ENCODE measurements at places on chromosomes 3 and 15. TPM values are rescaled to one million over a fixed set of nuclear protein-coding genes. Genes with fewer than 3 reads are reported as not detected.

Gene DNAJC19
- 61.5 TPM for total RNA-seq

Gene CHL1
- total RNA-seq = 0.49 TPM

DNA sequence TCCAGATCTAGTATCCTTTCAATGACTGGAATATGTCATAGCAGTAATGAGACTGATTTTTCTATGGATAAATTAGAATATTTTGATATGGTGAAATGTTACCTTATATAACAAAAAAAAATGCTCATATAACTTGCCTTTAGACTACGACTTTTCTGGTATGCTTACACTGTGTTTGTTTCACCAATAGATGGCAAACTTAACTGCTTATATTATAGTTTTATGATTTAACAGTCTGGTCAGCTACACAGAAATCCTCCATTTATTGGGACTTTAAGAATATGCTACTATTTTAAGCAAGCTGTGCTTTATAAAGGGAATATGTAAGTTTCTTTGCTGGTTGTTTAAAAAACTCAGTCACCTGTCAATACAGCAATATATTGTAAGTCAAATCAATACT, 205.6 kb downstream of the VGLL3 start:
- no peak for DNase-seq

- no peak for DNase-seq
These were observed 7.6 kb upstream of the APEH start for GRCh38 chr3:49666592-49666991.

DNA sequence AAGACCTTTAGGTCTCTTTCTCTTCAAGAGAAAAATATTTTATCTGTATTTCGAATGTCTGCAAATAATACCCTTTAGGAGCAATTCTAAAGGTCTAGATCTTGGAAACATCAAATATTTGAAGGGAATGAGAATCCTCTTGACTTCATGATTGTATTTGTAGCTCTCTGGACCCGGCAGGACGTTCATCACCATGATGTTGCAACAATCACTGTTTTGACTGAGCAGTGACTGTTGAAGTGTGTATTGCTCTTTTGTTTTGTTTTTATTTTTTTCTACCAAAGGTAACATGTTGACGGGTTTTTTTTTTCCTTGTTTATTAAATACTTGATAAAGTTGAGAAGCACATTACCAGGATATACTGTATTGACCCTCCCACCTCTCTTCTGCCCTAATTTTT, 55.3 kb upstream of the CCR4 start:
- no peak for DNase-seq

Gene FETUB
- not detected for total RNA-seq

DNA sequence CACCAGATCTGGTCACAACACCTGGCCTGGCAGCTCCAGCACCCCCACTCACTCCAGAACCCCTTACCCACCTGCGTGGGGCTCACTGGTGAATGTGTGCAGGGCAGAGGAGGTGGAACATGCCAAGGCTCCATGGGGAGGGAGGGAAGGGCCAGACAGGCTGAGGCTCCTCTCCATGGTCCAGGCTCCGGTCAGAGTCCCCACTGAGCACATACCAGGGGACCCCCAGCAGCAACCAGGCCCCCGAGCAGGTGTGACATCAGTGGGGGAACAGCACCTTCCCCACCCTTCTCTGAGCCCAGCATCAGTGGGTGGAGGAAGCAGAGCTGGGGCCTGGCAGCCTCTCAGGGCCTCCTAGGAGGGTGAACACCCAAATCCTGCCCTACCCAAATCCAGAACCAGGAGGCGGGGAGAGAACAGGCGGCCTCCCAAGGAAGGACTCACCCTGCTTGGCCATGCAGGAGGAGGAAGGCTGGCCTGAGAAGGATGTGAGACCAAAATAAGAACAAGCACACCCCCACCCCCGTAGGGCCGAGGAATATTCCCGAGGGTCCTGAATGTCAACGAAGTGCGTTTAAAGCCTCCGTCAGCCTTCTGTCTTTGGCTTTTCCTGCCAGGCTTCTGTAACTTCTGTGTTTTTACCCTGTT, 1.1 kb upstream of the GP9 start:
- DNase-seq = no peak
